Caudate nucleus (tissue), 63 donors: ENCODE measurements at places on chromosomes 12 and 14.
A peak's percentile ranks its signal among the peaks of the same experiment; 100 is the strongest.

- DNase-seq: no peak
Observed at GRCh38 chr12:110998165-110998564, 77.8 kb upstream of the MYL2 start.

- DNase-seq: no peak
Observed at GRCh38 chr12:12716151-12716792, 896 bp upstream of the CDKN1B start.

DNA sequence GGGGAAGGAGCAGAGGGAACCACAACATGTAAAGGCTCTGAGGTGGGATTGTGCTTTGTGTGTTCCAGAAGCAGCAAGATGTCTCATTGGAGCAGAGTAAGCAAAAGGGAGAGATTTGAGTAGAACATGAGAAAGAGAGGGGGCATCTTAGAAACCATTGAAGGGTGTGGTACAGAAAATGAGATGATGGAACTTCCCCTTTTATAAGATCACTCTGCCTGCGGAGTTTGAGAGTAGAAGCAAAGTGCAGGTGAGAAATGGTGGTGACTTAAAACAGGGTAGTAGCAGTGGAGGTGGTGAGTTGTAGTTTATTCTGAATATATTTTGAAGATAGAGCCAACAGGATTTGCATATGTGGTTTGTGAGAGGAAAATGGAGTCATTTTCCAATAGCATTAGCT, 56.0 kb downstream of the FBXO34 start:
- no peak for DNase-seq

- no peak for DNase-seq
Observed at GRCh38 chr12:2171672-2172426, 119.1 kb downstream of the CACNA1C start.

GRCh38 chr12:53485955-53486735, 13.1 kb downstream of the MAP3K12 start:
- no peak for DNase-seq

- DNase-seq: no peak
Observed at GRCh38 chr12:118022728-118023109, 6.2 kb downstream of the RFC5 start.

DNA sequence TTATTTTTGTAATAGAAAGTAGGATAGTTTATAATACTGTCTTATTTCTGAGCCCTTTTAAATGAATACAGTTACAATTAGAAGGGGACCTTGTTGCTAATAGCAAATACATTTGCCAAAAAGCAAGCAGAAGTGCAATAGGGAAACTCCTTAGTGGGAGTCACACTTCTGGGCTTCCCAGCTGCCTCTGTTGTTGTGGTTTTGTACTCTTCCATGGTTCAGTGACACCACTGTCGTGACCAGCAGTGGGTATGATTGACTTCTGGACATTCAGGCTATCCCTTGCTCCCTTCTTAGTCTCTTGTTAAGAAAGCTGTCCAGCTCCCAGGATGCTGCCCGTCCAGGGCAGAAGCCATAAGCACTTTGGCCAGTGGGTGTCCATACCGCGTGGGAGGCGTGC, 22.6 kb downstream of the TCTN1 start:
- DNase-seq: no peak

DNA sequence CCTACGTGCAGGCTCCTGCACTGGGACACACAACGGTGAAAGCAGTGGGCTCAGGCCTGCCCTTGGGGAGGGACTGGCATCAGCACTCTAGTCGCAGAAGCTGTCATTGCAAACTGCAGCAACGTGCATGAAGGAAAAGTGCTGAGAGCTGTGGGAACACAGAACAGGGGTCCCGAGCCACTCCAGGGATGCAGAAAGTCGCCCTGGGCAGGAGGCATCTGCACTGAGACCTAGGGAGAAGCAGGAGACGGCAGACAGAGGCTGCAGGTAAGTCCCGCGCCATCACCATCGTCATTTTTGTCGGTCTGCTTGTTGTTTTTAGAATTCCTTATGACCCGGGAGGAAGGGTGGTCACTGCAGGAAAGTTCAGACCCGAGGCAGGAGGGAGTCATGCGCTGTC, 21.6 kb upstream of the RIMBP2 start:
- DNase-seq: no peak

DNA sequence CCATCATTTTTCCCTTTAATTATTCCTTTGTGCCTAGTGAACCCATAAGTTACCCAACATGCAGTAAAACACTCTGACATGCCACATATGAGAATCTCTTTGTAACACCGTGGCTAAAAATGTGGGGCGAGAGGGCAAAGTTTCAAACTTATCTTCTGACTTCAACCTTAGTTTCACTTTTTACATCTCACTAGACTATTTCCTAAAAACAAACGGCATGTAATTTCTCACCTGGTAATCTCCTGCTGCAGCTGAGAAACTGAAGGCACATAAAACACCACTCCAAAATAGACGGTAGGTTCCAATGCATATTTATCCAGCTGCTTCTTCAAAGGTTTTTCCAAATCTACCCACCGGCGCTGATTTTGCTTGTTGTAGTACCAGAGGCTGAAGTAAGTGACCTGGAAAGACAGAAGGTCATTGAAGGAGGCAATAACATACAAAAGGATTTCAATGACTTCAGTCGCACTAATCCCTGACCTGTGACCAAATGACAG, 37.9 kb downstream of the PTPN21 start:
- no peak for DNase-seq

- no peak for DNase-seq
Observed at GRCh38 chr12:49458816-49459215, 80.0 kb upstream of the KCNH3 start.

- no peak for DNase-seq
Observed at GRCh38 chr14:73386342-73386741, 72.0 kb downstream of the NUMB start.

DNA sequence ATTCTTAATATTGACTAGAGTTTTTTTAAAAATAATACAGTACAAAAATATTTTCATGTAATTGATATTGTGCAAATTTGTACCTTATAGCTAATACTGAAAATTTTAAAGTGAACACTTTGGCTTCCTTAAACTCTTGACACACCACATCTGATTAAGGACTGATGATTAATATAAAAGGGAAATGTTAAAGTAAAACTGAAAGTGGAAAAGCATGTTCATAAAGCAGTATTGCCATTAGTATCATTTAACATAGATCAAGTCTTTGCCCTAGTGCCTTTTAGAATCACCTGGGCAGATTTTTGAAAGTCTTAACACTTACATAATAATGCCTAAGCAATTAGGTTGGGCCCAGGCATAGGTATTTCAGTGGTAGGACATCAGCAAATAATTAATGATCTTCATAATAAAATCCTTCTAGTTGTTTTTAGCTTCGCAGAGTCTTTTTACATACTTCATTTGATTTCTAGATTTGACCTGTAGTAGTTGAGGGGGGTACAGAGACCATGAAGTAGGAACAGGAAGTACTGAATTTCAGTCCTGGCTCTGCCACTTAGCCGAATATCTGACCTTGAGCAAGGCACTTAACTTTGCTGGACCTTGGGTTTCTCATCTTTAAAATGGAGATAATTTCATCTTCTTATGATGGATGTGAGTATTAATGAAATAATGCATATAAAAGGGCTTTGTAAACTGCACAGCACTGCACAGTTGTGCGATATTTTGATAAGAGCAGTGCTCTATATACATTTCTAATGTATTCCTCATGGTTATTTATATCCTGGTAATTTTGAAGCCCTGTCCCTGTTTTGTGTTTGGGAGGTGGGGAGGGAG, 43.7 kb downstream of the MARK3 start:
- no peak for DNase-seq

- no peak for DNase-seq
Observed at GRCh38 chr12:85092814-85093370, 56.7 kb downstream of the LRRIQ1 start.

DNA sequence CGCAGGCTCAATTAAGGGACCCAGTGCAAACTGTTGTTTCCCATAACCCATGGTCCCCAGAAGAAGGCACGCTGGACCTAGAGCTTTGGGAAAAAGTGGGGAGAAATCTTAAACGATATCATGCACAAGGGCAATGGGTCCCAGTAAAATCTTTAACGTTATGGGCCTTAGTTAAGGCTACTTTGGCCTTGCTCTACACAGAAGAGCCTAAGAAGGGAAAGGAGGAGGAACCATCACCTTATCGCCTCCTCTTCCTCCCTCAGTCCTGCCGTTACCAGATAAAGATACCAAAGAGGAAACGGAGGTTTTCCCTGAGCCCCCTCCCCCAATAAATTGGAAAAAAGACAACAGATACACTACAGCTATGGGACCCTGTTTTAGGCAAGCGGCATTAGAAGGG, 116.9 kb downstream of the PPHLN1 start:
- DNase-seq: no peak

- DNase-seq: no peak
Observed at GRCh38 chr14:58555647-58556046, 82.1 kb upstream of the DACT1 start.

DNA sequence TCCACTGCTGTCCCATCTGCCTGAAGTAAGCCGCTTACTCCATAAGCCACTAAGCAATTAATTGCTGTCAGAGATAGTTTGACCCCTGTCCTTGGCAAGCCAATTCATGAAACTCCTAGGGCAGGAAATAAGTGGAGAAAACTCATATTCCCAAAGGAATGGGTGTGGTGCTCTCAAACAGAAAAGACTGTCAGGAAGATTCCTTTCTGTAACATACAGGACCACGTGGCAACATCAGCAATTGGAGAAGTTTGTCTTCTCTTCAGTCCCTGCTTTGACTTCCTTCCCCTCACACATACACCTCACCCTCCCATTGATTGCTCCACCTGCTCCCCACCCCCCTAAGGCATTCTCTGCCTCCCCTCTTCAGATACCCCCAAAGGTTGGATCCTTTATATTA, 36.2 kb upstream of the MDM1 start:
- no peak for DNase-seq

GRCh38 chr14:103109535-103110441, 13.5 kb upstream of the TNFAIP2 start:
- DNase-seq: no peak

DNA sequence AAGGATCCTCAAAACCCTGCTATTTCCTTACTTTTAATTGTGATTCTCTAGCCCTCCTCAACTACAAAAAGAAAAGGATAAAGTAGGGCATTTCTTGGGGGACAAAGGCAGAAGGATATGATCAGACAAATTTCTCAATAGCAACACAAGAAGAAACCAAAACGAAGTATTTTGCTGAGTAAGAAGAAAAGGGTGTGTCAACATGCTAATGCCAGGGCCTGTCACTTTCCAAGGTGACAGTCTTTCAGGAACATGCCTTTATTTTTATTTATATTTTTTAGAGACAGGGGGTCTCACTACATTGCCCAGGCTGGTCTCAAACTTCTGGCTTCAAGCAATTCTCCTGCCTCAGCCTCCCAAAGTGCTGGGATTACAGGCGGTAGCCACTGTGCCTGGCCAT, 39.8 kb downstream of the CBX5 start:
- DNase-seq: no peak

DNA sequence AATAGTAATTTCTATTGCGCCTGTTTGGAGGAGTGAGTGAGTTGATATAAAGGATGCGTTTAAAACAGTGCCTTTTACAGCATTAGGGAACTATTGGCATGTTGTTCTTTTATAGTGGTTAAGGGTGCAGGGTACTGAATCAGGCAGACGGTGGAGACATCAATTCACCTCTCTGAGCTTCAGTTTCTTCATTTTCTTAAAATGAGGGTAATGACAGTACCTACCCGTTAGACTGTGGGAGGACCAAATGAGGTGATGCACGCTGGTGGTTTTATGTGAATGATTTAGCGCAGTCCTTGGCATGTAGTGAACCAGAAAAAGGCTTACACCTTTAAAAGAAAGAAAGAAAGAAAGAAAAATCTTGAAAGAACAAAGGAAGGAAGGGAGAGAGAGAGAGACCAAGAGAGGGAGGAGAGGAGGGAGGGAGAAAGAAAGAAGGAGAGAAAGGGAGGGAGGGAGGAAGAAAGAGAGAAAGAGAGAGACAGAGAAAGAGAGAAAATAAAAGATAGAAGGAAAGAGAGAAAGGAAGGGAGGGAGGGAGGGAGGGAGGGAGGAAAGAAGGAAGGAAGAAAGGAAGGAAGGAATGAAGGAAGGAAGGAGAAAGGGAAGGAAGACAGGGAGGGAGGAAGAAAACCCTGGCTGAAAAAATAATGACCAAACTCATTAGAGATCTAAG, 22.2 kb upstream of the CCND2 start:
- no peak for DNase-seq

DNA sequence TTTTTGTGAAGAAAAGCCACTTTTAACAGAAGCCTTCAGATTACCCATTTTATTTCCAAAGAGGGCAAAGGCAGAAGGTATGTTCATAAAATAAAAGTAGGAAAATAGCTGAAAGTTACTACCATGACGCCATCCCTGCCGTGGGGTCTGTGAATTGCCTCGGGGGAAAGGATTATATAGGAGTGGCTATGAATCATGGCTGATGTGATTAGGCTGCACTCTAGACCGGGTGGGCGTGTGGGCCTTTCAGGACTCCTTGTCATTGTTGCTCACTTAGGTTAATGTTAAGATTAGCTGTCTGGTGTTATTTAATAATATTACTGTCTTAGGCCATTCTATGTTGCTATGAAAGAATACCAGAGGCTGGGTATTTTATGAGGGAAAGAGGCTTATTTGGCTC, 195.5 kb downstream of the EGLN3 start:
- no peak for DNase-seq

DNA sequence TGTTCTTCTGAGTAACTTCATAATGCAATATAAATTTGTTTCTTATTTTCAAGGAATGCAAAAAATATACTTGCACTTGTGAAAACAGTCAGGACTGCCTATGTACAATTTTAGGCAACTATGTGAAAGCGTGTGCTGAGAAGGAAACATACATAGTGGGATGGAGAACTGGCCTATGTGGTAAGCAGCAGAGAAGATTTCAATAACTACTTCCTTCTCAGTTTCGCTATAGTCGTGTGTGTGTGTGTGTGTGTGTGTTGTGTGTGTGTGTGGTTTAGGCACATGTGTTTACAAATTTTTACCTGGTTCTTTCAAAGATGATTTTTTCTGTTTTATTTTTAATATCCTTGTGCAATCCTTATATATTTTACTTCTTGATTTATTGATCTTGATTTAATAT, 211.8 kb downstream of the LRRK2 start:
- no peak for DNase-seq

DNA sequence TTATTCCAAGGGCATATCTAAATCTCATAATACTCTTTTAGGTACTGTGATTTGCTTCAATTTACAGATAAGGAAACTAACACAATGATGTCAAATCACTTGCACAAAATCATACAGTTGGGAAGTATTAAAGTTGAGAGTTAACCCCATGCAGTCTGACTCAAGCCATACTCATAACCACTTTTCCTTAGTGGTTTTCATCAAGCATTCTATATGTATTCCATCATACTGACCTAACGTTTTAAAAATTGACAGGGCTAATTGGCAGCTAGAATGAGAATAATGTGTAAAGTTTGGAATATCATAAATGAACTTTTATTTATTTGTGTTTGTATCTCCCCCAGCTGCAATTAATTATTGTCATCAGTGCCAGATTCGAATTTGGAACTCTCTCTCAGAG, 20.9 kb downstream of the PUS7L start:
- no peak for DNase-seq

DNA sequence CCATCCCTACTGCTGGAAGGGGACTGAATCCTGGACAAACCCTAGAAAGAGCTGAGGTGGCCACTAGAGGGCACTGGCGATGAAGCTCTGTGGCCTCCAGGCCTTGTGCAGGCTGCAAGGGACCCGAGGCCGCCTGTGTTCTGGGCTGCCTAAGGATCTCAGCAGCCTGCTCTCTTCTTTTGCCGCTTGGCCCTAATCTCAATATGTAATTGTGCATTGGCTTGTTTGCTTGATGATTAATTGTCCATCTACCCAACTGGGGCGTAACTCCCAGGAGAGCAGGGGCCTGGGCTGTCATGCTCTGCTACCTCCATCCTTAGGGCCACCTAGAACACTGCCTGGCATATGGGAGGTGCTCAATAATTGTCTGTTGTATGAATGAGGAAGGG, 73.8 kb downstream of the SYNE3 start:
- peak; percentile 76 for DNase-seq

GRCh38 chr12:64923536-64923935, 99.1 kb downstream of the TBC1D30 start:
- no peak for DNase-seq
